ENCODE measurements at places on chromosomes 6 and 20.

DNA sequence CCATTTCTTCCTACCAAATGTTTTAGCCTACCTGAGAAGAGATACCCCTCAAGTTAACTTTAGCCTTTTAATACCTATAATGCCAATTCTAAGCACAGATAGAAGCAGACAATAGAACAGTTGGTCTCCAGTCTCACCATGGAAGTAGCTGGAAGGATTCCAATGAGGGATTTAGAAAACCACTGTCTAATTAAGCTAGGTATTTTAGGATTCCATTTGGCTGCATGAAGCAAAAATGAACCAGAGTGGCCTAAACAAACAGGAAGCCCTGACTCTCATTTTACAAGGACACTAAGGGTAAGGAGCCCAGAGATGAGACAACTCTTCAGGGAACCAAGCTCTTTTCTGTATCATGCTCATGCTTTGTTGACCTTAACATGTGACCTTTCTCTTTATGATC lies 199.2 kb downstream of the ALDH8A1 start:
- DNase-seq: no peak

DNA sequence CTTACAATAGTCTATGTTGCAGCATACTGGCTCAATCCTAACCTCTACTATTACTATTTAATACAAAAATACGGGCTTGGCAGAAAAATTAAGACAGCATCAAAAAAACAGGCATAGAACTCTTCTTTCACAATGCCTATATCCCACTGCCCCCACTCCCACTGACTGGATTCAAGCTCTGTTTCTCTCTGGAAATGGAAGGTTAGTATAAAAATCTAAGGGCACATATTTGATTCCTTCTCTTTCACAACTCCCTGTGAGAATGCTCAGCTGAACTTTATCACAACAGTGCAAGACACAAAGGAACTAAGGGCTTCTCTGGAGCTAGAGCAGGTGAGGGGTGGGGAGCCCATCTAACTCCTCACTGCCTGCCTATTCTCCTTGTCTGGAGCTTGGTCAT lies 258.4 kb upstream of the FAM83B start:
- no peak for DNase-seq

GRCh38 chr6:89970609-89971337 lies 76.5 kb downstream of the GJA10 start:
- DNase-seq: peak; percentile 28

DNA sequence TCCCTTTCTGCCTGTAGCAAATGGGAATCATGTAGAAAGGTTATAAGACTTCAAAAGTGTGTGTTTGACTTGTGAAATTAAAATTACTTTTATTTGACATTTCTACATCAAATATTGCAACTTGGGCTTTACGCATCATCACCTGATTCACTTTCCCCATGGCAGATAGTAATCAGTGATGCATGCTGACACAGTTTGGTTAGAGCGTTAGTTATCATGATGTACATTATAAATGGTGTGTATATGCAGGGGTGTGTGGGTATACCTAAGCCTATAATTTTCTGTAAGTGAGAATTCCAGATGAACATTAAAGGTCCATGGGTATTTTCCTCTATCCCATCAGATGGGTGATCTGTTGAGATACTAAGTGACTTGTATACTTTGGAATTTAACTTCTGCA lies 141.5 kb downstream of the KLHL32 start:
- DNase-seq: no peak

DNA sequence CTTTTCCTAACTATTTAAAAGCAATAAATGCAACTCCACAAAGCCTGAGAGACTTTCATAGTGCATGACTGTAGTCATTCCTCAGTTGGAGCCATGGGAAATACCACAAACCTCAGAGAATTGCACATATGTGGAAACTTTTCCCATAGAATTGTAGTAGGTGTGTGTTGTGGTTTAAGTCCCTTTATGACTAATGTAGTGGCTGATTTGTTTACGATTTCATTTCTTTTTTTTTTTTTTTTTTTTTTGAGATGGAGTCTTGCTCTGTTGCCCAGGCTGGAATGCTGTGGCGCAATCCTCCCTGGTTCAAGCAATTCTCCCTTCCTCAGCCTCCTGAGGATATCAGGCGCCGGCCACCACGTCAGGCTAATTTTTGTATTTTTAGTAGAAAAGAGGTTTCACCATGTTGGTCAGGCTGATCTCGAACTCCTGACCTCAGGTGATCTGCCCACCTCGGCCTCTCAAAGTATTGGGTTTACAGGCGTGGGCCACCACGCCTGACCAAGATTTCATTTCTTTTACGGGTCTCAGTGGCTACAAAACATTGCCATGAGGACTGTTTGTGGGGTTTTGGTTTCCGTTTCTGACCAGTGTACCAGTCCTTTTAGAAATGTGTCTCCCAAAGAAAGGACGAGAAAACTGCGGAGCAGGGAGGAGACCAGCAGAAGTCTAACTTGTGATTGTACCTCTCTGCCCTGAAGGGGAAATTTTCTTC lies 212.1 kb upstream of the MARCKS start:
- no peak for DNase-seq

- no peak for DNase-seq
These were observed 46.3 kb upstream of the CD93 start for GRCh38 chr20:23132293-23132929.

DNA sequence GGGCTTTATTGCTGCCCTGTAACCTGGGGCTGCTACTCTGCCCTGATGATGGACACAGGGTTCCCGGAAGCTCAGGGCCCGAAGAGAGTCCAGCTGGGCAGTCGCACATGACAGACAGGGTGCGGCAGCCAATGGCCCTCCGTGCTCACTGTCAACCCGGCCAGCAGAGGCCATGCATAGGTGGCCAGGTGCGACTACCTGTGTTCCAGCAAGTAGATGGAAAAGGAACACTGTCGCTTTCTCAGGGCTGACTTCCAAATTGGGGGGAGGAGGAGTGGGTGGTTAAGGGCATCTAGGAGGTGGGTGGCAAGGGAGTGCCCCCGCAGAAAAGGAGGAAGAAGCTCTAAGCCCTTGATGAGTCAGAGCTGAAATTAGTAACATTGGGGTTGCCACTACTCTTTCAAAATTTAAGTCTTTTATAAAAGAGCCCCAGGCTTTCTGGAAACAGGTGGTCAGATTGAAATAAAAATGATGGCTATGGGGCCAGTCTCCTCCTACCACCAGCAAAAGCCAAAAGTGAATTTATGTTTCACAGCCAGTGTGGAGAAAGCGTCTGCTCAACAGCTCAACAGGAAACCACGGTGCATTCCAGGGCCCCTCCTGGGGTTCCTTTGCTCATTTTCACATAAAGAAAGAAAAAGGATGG lies 2.3 kb upstream of the RAMACL start:
- DNase-seq: peak; percentile 21

DNA sequence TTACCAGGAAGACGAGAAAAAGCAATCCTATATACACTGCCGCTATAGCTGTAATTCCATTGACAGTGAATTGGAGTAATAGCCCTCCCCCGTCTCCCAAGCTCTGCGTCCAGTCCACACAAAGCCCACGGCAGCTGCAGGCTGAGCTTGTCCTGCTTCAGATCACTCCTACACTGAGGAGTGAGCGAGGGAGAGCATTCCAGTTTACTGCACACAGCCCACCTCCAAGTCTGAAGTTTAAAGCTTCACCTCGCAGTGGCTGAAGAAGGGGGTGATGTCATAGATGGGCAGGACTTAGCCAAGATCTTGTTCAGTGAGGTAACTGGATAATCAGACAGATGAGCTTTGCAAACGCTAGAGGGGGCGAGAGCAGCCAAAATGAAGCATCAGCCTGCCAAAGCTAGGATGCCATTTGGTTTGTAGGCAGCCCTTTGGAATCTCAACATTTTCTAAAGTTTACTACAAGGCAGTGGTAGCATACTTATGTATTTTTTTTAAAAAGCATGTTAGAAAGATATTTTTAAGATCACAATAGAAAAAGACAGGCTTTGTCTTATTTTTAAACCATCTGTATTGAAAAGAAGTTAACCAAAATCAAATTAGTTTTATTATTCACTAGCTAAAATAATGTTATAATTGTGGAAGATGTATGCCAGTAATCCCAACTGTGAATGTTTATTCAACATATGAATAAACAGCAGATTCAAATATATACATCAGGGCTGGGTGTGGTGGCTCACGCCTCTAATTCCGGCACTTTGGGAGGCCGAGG lies at the start of gene FLRT3:
TSS of gene FLRT3 (minus strand) at position 213 of the 772 bp plus-strand sequence. CDS start 10,106 bp downstream, outside the sequence.
- DNase-seq: peak; percentile 66

- no peak for DNase-seq
These were observed 506.3 kb upstream of the SPTLC3 start for GRCh38 chr20:12502443-12502842.

- no peak for DNase-seq
These were observed 3.8 kb downstream of the PREX1 start for GRCh38 chr20:48823960-48824498.

DNA sequence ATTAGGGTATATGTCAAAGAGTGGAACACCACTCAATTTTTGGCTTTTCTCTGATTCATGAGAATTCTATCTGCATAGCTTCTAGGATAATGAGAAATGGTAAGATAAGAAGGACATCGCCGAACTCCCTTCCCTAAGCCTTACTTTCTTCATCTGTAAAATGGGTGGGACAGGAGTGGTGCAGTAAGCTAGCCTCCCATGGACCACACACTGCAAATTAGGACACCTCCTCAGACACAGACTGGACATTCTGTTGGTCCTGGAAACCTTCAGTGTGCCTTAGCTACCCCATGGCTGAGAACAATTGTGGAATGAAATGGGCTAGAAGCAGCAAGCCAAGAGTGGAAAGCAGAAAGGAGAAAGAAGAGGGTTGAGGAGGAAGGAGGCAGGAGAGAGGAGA lies 89.6 kb downstream of the BMP7 start:
- no peak for DNase-seq

GRCh38 chr6:123896869-123897268 lies 93.2 kb downstream of the NKAIN2 start:
- no peak for DNase-seq

DNA sequence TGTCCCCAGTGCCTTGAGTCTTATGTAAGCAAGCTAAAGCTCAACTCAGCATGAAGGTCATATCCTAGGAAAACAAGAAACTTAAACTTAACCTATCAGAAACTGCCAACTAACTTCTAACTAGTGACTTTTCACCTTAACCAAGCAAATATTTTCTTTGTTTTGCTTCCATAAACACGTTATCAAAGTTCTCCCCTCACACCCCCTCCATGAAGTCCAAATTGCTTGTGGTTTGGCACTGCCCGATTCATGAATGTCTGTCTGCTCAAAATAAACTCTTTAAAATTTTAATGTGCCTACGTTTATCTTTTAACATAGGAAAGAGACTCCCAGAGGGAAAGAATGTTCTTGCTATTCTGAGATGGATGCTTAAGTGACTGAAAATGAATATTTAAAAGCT lies 34.9 kb downstream of the GSTA2 start:
- no peak for DNase-seq

GRCh38 chr20:38674092-38674764 lies 50.1 kb upstream of the SLC32A1 start:
- DNase-seq: peak; percentile 18

DNA sequence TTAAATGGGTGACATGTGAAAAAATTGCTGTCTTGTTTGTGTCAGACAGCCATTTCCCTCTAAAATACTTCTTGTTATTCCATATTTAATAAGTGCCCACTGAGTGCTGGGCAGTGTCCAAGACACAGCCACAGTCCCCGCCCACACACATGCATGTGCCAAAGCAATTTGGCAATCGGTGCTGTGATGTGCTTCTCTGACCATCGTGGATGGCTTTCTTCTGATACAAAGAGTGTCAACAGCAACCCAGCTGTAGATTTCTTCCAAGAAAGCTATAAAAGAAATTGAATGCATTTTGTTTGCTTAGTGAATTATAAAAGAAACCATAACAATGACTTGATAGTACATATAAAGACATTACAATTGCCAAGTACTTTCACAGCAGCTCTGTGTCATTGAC lies 140.5 kb upstream of the ATXN1 start:
- DNase-seq: no peak

- no peak for DNase-seq
These were observed 85.3 kb downstream of the DLGAP4 start for GRCh38 chr20:36391456-36391855.

GRCh38 chr6:18545726-18546125 lies 158.6 kb downstream of the RNF144B start:
- no peak for DNase-seq

- peak; percentile 7 for DNase-seq
These were observed 56.3 kb upstream of the ANKEF1 start for GRCh38 chr20:9978397-9979004.

GRCh38 chr20:53162251-53162835 lies 190.2 kb downstream of the TSHZ2 start:
- DNase-seq: no peak

- DNase-seq: no peak
These were observed 46.7 kb downstream of the RNF217 start for GRCh38 chr6:125008957-125009356.

DNA sequence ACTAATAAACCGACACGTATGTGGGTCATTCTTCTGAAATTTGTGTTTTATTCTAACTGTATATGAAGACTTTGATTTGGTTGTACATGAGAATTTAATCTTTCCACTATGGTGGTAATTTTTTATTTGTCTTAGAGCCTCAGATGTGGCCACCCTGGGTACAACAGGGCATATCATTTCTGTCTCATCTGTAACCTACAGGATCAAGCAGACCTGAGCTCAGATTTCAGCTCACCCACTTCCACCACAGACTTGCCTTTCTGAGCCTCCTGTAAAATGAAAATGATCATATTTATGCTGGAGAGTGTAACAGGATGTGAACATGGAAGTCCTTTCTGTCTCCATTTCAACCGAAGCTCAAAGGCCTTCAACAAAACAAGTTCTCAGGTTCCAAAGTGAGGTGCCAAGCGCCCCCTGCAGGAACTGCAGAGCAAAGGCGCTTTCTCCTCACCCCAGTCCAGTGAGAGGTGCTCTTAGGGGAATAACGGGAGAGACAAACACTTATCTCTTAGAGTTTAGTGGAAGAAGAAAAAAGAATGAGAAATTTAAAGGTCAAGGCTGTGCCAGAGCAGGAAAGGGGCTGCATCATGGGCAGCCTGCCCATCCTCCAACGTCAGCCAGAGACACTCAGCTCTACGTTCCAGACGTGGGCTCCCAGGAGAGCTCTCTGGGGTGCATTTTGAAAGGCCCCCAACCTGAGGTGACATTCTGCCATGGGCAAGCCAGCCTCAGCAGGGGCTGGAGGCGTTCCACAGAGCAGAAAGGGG lies 23.0 kb upstream of the CD24 start:
- no peak for DNase-seq

GRCh38 chr20:61300709-61301108 lies 48.6 kb downstream of the CDH4 start:
- DNase-seq: no peak

DNA sequence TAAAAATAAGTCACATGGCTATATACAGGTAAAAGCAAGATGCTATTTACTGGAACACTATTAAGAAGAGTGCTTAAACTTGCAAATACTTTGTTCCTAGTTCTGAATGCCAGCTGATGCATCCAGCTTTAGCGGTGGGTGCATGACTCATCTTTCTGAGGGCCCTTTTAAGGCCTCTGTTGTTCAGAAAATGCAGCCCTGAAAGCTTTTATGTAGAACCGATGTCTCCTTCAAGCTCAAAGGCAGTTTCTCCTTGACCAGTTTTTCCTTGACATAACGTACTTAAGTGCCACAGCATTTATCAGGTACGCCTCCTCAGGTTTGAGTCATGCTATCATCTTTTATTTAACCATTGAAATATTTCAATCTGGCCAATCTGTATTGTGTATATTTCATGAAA lies 82.8 kb downstream of the MLIP start:
- DNase-seq: no peak
